ENCODE measurements at places on chromosomes 6 and 20.
A peak's percentile ranks its signal among the peaks of the same experiment; 100 is the strongest.

- H3K27ac ChIP-seq = no peak overlapping the region
- no peaks in the 10 kb centered on the region for H3K36me3 ChIP-seq
- no peak for DNase-seq
- H3K27me3 ChIP-seq = no peaks in the 10 kb centered on the region
- H3K4me3 ChIP-seq = no peak overlapping the region
Observed at GRCh38 chr6:124783344-124783743, 178.9 kb upstream of the RNF217 start.

DNA sequence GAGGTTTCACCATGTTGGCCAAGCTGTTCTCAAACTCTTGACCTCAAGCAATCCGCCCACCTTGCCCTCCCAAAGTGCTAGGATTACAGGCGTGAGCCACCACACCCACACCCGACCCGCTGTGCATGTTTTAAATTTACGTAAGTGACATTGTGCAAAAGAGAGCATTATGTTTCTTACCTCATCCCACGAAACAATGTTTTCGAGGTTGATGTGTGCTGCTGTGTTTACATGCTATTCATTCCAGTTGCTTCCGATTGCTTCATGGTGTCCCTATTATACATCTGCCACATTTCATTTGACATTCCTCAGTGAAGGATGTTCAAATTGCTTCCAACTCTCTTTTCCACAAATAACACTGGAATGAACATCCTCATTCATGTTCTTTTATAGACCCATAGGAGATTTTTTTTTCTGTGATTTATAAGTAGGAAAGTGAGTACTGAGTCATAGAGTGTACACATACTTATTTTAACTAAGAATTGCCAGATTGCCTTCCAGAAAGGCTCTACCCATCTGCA, 403.9 kb upstream of the JARID2 start:
- no peaks in the 10 kb centered on the region for H3K36me3 ChIP-seq
- H3K27me3 ChIP-seq = no peaks in the 10 kb centered on the region
- H3K4me3 ChIP-seq = no peak overlapping the region
- DNase-seq = no peak
- H3K4me1 ChIP-seq = peaks cover 3% of the 10 kb centered on the region
- no peak overlapping the region for H3K27ac ChIP-seq

DNA sequence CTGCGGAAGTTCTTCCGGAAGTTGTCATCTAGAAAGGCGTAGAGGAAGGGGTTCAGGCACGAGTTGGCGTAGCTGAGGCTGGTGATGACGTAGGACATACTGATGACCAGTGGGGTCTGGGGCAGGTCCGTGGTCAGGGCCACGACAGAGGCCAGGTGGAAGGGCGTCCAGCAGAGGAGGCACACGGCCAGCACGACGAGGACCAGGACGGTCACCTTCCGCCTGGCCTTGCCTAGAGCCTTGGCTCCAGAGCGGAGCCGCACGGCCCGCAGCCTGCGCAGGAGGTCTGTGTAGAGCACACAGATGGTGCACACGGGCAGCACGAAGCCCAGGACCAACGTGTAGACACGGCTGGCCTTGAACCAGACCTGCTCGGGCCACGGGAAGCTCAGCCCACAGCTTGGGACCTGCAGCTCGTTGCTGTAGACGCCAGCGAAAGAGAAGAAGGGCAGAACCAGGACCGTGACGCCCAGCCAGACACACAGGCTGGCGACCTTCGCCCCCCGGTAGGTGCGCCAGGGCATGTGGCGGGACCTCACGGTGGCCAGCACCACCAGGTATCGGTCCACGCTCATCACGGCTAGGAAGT, 1.4 kb downstream of the NPBWR2 start:
- no peaks in the 10 kb centered on the region for H3K36me3 ChIP-seq
- no peaks in the 10 kb centered on the region for H3K4me1 ChIP-seq
- H3K27ac ChIP-seq = no peak overlapping the region
- DNase-seq = no peak
- H3K27me3 ChIP-seq = no peaks in the 10 kb centered on the region

GRCh38 chr6:151109869-151110575, 129.7 kb upstream of the AKAP12 start:
- H3K27ac ChIP-seq = no peak overlapping the region
- H3K4me1 ChIP-seq = no peaks in the 10 kb centered on the region
- no peaks in the 10 kb centered on the region for H3K27me3 ChIP-seq

- DNase-seq = no peak
- no peaks in the 10 kb centered on the region for H3K4me1 ChIP-seq
Observed at GRCh38 chr20:30491016-30491415, 766.4 kb upstream of the DEFB115 start.

DNA sequence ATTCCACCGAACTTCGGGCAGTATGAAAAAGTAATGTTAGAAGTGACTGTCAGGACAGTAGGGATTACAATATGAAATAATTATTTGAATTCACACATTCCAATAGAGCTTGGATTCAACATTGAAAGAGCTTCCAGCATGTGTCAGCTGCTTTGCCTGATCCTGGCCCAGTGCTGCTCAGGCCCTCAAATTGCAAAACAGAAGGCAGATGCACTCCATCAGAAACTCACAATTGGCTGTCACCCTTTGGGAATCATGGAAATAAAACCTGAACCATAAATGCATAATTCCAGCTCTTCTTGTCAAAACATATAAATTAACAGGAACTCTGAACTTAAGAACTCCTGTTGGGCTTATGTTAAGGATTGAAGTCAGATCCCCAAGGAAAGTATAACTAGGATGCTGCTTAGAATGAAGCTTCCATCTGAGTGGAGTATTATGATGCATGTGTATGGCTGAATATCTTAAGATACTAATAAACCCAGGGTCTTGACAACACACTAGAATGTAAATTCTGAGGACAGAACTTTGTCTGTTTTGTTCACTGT, 1.8 kb upstream of the NDUFAF4 start:
- H3K27ac ChIP-seq = no peak overlapping the region
- no peak overlapping the region for H3K4me3 ChIP-seq
- H3K4me1 ChIP-seq = no peaks in the 10 kb centered on the region
- DNase-seq = no peak
- no peaks in the 10 kb centered on the region for H3K36me3 ChIP-seq

DNA sequence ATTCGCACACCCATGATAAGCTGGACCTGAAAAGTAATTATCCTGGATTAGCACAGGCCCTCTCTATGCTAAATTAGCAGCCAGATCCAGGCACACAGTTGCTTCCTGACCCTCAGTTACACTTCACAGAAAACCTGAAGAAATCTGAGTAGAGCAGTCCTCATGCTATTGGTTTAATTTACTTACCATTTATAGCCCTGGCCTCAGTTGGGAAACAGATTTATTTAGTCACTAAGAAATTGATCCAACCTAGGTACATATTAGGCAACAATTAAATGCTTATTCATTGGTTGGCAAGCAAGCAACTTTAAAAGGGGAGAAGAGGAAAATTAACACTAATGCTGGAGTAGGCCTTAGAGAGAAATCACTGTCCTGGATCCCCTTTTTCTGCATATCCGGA, 15.6 kb upstream of the EYA4 start:
- H3K36me3 ChIP-seq = no peaks in the 10 kb centered on the region
- no peaks in the 10 kb centered on the region for H3K27me3 ChIP-seq
- no peak overlapping the region for H3K4me3 ChIP-seq
- H3K4me1 ChIP-seq = no peaks in the 10 kb centered on the region
- no peak overlapping the region for H3K27ac ChIP-seq

DNA sequence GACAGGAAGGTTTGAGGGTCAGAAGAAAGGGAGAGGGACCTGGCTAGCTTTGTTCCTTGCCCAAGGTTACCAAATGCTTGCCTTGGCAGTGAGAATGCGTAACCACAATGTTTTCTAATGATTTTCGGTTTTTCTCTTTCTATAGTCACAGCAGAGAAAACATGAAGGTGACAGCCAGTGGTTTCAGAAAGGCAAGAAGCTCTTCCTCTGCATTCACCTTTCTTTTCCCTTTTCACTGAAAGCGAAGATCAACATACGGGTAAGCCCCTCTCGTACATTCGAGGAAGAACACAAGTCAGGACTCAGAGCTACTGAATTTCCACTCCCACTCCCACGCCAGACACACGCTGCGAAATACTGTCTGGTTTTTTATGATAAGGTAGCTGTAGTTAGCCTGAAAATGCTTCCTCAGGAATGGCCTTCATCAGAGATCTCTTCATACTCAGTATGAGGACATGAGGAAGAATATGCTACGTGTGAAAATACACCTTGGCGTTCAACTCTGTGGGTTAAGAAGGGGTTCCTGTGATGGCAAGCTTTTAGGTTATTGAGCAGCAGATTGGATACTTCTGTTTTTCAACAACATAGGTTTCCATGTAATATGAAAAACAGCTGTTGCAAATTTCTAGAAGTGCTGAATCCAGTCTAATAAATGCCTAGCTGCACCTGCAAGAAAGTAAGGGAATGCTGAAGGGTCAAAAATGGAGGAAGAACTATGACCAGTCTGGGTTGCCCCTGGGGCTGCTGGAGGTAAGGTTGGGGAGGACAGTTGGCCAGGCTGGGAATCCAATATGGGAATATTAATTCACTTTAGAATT, 7.4 kb upstream of the CD83 start:
- no peak overlapping the region for H3K4me3 ChIP-seq
- H3K4me1 ChIP-seq = no peaks in the 10 kb centered on the region
- H3K27me3 ChIP-seq = no peaks in the 10 kb centered on the region
- DNase-seq = no peak

DNA sequence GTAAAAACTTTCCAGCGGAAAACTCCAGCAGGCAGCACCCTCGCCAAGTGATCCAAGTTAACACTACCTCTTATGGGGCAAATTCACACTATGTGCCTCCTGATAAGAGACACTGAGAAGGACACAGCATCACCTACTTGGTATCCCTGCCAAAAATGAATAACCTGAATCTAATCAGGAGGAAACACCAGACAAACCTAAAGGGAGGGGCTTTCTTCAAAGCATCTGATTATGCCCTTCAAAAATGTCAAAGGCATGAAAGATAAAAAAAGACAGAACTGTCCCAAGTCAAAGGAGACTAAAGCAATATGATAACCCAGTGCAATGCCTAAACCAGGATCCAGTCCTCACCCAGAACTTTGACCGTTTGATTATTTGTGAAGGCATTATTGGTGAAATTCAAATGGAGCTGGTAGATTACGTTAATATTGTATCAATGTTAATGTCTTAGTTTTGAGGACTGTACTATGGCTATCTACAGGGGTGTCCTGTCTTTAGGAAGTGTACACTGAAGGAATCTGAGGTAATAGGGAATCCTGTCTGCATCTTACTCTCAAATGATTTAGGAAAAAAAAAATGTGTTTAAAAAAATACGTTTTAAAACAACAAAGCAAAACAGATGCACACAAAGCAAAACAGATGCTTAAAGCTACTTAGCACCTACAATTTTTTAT, 8.3 kb downstream of the TBC1D7 start:
- H3K27me3 ChIP-seq = no peaks in the 10 kb centered on the region
- no peak overlapping the region for H3K27ac ChIP-seq
- peaks cover 19% of the 10 kb centered on the region for H3K36me3 ChIP-seq
- DNase-seq = no peak
- H3K4me3 ChIP-seq = no peak overlapping the region
- H3K4me1 ChIP-seq = no peaks in the 10 kb centered on the region

GRCh38 chr6:31727034-31727716, 1.9 kb downstream of the DDAH2 start:
- peaks cover 10% of the 10 kb centered on the region for H3K36me3 ChIP-seq
- no peak for DNase-seq
- no peak overlapping the region for H3K27ac ChIP-seq

- peak; percentile 80 for DNase-seq
- no peaks in the 10 kb centered on the region for H3K4me1 ChIP-seq
Observed at GRCh38 chr6:127606131-127606562, 29.2 kb downstream of the C6orf58 start.

DNA sequence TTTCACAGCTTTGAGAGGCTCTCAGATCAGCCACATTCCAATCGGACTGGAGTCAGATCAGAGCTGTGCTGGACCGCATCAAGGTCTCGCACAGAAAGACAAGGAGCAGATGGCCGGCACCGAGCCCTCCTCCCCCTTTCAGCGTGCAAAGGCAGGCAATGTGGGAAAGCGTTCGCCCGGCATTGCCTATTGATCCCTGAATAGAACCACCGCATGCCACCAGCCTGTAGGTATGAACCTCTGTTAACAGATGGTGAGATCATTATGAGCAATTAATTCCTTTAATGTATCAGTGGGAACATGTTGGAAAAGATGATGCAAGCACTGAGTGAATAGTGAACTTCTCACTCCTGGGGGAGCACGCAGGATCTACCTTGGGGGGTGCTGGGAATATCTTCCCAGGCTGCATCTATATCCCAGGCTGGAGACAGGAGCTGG, 117.5 kb upstream of the ID4 start:
- H3K36me3 ChIP-seq = no peaks in the 10 kb centered on the region
- DNase-seq = peak; percentile 29
- H3K27ac ChIP-seq = no peak overlapping the region
- H3K4me1 ChIP-seq = peaks cover 3% of the 10 kb centered on the region
- no peak overlapping the region for H3K4me3 ChIP-seq

- no peak for DNase-seq
- H3K4me1 ChIP-seq = no peaks in the 10 kb centered on the region
- H3K27ac ChIP-seq = no peak overlapping the region
- no peak overlapping the region for H3K4me3 ChIP-seq
Observed at GRCh38 chr6:143018955-143019354, 41.7 kb upstream of the AIG1 start.

DNA sequence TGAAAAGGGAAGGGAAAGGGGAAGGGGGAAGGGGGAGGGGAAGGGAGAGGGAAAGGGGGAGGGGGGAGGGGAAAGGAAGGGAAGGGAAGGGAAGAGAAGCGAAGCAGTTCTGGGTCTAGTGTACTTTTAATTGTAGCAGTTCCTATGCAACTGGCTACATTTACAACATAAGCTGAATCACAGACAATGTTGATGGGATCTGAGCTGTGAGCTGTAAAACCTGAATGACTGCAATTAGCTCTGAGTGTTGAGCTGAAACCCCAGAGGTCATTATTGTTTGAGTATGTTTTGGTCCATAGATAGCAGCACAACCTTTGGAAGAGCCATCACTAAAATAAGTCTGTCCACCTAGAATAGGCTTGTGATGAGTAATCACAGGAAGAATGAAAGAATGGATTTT, 7.2 kb upstream of the ABHD12 start:
- H3K27ac ChIP-seq = no peak overlapping the region
- peaks cover 4% of the 10 kb centered on the region for H3K4me1 ChIP-seq
- no peak for DNase-seq
- no peak overlapping the region for H3K4me3 ChIP-seq
- H3K36me3 ChIP-seq = no peaks in the 10 kb centered on the region

DNA sequence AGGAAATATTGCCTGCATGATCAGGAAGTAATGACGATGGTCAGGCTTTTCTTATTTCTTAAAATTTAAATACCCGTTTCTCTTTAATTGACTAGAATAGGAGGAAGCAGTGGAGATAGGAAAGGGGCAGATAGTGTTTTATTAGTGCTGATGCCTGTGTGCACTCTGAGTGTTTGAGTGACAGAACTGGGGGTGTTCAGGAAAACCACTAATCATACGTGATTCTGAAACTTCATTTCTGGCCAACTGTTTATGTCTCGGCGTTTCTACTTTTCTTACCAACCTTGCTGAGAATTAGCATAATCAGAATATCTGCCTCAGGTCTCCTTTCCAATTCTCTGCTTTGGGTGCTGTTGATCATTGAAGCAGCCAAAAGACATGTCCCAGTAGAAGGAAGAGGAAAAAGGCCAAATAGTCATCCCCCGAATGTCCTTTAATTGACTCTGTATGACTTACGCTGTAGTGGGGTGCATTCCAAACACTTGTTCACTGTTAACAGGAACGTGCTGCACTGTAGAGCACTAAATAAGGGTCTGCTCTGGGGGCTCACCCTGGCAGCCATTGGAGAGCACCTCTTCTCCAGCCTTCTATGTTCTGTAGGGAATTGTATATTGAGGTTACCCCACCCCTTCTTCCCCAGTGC, 152.9 kb downstream of the JARID2 start:
- no peaks in the 10 kb centered on the region for H3K27me3 ChIP-seq
- no peak overlapping the region for H3K4me3 ChIP-seq
- no peak overlapping the region for H3K27ac ChIP-seq
- H3K36me3 ChIP-seq = no peaks in the 10 kb centered on the region
- DNase-seq = no peak
- H3K4me1 ChIP-seq = peaks cover 26% of the 10 kb centered on the region
